SK-N-MC (cell line): ENCODE measurements at places on chromosomes 7 and 10.
A peak's percentile ranks its signal among the peaks of the same experiment; 100 is the strongest.

- DNase-seq: no peak
These were observed 130.8 kb upstream of the TCF7L2 start for GRCh38 chr10:112819231-112819630.

GRCh38 chr7:35624299-35625186 lies 70.4 kb downstream of the HERPUD2 start:
- DNase-seq: peak; percentile 16

- no peak for DNase-seq
These were observed 49.1 kb downstream of the TMEM209 start for GRCh38 chr7:130156140-130156539.

DNA sequence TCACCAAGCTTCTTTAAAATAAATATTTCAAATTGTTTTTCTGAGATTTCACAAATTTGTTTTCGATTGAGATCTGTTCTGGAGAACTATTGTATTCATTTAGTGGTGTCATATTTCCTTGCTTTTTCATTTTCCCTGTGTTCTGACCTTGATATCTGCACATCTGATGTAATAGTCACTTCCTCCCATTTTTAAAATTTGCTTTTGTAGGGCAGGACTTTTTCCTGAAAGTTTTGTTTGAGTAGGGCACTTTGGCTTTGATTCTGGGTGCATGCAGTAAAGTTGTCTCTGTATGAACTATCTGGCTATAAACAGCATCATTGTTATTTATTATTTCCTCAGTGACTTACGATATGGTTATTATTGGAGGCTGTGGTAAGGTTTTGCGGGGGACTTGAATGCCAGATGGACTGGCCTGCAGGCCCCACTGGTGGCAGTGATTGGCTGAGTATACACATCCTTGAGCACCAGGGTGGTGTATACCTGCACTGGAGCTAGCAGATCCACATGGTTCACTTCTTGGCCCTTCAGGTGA lies 83.6 kb downstream of the CSTF2T start:
- no peak for DNase-seq

- no peak for DNase-seq
These were observed 39.7 kb upstream of the HPS1 start for GRCh38 chr10:98486421-98486820.

DNA sequence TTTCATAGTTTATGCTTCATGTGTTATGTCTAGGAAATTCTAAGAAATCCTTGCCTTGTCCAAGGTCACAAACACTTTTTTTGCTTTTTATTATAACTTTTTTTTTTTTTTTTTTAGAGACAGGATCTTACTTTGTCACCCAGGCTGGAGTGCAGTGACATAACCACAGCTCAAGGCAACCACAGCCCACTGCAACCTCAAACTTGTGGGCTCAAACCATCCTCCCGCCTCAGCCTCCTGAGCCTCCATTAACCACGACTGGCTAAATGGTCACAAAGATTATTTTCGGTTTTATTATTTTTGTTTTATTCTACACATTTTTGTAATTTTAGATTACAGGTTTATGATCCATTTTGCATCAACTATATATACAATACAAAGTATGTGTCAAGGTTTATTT lies 7.1 kb upstream of the FAM204A start:
- DNase-seq: no peak

DNA sequence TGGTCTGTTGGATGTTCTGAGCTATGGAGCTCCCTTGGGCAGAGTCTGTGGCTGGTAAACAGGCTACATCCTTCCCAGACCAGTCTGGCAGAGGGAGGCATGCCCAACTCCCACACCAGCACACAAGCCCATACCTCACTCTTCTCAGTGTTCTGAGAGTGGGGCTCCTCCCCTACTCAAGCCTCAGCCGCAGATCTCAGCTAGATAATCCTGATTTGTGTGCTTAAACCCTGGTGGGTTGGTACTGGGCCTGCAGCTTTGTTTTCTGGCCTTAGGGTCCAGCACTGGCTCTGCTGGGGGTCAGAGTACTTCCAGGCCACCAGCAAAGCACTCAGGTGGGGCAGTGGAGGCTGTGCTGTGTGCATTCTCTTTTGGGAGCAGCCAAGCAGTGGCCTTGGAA lies 70.4 kb downstream of the MGAM2 start:
- DNase-seq: no peak

- no peak for DNase-seq
These were observed 875 bp upstream of the DDIT4 start for GRCh38 chr10:72272689-72273409.
